ENCODE measurements at places on chromosomes 6 and 20. TPM values are rescaled to one million over a fixed set of nuclear protein-coding genes. Genes with fewer than 3 reads are reported as not detected.

DNA sequence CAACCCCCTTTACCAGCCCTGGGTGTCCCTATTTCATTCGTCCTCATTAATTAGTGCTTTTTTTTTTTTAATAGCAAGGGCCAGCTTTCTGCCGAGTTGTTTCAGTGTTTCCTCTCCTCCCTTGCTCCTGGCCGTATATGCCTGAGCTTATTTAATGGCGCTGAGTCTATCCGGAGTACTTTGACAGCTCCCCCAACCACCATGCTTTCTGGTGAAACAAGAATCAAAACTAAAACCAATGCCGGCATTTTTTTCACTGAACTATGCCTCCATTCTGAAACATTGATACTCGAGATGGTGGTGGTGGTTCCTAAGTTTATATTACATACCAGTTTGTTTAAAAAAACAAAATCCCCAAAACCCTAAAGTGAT lies 1.2 kb downstream of the DCBLD1 start:
- no peak for DNase-seq

GRCh38 chr6:167666571-167667203 lies 160.0 kb upstream of the AFDN start:
- no peak for DNase-seq

Gene DACT2
- 0.94 TPM for total RNA-seq

- no peak for DNase-seq
These were observed 115.5 kb upstream of the CD93 start for GRCh38 chr20:23201658-23202057.

- DNase-seq, result no peak
These were observed 82.7 kb downstream of the EPM2A start for GRCh38 chr6:145652572-145652971.

Gene SLC35D3
- not detected for total RNA-seq

GRCh38 chr6:95280686-95281273 lies 296.6 kb upstream of the MANEA start:
- DNase-seq, result no peak

Gene DYNLT2
- 3.8 TPM for total RNA-seq

DNA sequence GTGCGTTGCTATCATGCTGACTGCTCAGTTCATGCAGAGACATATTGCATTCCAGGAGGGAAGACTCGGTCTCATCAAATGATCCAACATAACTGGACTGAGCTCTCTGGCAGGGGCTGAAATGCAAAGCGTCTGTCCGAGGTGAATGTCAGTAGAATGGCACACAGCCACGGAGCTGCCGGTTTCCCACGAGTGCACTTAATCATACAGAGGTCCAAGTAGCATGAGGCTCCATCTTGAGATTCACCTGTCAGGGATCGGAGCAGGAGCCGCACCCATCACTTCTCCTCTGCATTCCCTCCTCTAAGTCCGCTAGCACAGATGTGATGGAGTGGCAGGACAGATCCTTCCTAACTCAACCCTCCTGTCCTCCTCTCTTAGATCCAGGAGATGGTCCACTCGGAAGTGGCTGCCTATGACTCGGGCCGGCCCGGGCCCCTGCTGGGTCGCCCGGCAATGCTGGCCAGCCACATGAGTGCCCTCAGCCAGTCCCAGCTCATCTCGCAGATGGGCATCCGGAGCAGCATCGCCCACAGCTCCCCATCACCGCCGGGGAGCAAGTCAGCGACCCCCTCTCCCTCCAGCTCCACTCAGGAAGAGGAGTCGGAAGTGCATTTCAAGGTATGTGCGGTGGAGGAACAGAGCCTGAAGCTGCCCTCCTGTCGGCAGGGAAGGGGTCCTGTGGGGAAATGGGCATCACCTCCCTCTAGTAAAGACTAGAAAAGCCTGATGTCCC lies 135.9 kb downstream of the JPH2 start:
- peak; percentile 26 for DNase-seq
